ENCODE measurements at places on chromosomes 7 and 10. TPM values are rescaled to one million over a fixed set of nuclear protein-coding genes. Genes with fewer than 3 reads are reported as not detected.

- no peak for DNase-seq
These were observed 9.6 kb downstream of the DGKB start for GRCh38 chr7:14892961-14893360.

DNA sequence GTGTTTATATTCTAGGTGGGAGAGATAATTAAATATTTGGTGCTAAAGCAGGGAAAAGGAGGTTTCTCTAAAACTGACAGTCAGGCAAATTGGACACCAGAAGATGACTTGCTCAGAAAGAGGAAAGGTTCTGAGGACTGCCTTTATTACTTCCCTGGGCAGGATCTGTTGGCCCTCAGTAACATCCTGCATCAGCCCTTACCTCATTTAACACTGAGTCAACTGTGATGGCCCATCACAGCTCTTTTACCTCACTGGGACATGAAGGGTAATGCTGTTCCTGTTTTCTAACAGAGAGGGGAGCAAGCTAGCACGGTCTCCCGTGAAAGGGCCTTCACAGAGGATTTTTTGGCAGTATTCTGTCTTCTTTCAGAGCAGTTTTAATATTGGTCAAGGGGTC is 12.0 kb downstream of the PPP1R17 start:
- DNase-seq = no peak

PDLIM1 gene
- 2.4 TPM for total RNA-seq

DNA sequence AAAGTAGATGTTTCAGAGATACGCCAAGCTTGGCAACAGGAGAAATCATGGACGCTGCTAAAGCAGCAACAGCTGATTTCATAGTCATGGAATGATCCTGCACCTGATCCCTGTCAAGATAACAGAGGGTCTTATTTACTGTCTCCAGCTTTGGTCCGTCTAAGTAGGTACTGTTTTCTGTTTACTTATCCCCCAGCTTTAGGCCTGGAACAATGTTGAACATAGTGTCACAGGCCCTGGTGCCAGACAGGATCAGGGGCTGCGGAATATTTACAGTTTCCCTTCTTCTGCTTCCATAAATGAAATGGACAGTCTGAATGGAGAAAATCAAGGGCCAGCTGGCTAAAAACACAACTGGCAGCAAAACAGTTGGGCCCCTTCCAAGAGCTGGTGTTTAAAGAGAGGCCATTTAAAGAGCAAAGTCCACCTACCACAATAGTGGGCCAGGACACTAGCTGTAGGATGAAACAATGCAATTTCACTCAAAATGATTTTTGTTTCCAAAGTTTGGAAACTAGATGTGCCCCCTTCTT is 2.9 kb downstream of the GPR37 start:
- DNase-seq = peak; percentile 41

CALD1 gene
- 27.3 TPM for total RNA-seq

- no peak for DNase-seq
These were observed 340.9 kb downstream of the GFRA1 start for GRCh38 chr10:115932099-115932498.

DNA sequence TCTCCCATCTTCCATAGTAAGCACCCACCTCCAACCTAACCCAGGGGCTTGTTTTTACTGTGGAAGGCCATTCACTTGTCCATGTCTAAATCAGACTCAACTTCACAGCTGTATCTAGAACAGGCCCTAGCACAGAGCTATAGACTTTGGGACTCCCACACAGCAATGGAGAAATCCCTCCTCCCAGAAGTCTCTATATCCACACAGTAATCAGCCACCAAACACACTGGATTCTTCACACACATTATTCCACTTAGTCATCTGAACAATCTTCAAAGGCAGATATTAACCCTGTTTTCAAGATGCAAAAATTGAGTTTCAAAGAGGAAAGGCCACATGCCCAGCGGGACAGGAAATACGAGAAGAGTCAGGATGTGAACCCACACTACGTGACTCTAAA is 81.8 kb downstream of the MALSU1 start:
- no peak for DNase-seq

SORBS1 gene
- 90.5 TPM for total RNA-seq

GRCh38 chr10:123502983-123503382 is 163.2 kb upstream of the GPR26 start:
- DNase-seq = no peak

GRCh38 chr10:24170199-24170598 is 38.7 kb upstream of the KIAA1217 start:
- no peak for DNase-seq

- DNase-seq = no peak
These were observed 414.7 kb upstream of the SEMA3C start for GRCh38 chr7:81333536-81333935.

DNA sequence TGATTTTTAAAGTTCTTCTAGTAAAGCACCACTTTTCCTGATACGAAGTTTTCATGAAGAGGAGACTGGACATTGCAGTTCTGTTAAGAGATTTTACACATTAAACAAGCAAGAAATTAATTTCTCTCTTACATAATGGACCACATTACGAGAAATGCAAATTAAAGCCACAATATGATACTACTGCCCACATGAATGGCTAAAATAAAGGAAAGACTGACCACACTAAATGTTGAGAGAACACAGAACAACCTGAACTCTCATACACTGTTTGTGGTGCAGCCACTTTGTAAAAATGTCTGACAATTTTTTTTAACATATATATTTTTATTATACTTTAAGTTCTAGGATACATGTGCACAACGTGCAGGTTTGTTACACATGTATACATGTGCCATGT is 44.0 kb upstream of the HERPUD2 start:
- DNase-seq = no peak

- DNase-seq = no peak
These were observed 23.9 kb upstream of the ZMIZ1 start for GRCh38 chr10:79044846-79045245.

- DNase-seq = no peak
These were observed 62.1 kb downstream of the PTEN start for GRCh38 chr10:87925570-87925969.

DNA sequence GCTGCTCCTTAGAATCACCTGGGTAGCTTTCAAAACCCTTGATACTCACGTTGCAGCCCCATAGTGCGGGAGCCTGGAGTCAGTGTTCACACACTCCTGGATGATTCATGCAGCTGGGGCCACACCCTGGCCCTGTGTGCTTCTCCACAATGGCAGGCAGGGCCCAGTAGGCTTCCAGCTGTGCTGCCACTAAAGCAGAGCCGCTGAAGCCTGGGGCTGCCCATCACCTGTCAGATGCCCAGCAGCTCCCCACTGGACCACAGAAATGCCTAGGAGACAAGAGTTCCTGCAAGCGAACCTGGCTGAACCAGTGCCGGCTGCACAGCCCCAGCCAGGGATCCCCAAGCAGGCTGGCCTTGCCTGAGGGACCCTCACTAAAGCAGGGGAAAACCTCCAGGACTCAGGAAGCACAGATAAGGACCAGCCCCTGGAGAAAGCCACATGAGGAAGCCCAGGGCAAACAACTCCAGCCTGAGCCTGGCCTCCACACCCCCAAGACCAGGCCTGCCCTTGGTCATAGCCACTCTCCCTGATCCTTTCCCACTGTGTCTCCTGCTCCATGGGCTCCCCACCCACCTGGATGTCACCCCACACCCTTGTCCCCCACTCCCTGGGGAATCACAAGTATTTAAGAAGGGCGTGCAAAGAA is 111.9 kb downstream of the GRID1 start:
- no peak for DNase-seq

- DNase-seq = no peak
These were observed 134.3 kb downstream of the HTR7 start for GRCh38 chr10:90723416-90724068.

- peak; percentile 11 for DNase-seq
These were observed 182.2 kb upstream of the SVIL start for GRCh38 chr10:29816801-29817558.

- DNase-seq = no peak
These were observed 285.3 kb downstream of the NRG3 start for GRCh38 chr10:82160307-82160706.

DNA sequence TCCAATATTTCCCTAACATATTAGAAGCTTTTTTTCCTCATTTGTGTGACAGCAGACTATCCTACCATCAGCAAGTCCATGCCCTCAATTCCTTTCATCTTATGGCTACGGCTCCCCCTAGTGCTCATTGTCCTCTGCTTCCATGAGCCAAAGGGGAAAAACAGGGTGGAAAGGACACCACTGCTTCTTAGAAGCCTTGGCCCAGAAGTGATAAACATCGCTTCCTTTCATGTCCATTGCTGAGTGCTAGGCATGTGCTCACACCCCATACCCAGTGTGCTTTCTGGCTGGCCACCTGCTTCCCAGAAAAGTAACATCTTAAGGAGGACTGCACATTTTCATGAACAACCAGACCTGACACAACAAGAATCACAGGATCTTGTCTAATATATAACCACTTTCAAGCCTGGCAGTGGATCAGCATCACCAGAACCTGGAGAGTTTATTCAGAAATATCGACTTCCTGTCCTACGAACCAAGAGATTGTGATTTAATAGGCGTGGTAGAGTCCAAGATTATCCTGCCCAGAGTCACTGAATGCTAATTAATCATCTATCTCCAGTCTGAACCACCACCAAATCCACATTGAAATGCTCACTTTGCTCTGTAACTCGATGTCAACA is 650.5 kb upstream of the SORCS1 start:
- DNase-seq = no peak

DNA sequence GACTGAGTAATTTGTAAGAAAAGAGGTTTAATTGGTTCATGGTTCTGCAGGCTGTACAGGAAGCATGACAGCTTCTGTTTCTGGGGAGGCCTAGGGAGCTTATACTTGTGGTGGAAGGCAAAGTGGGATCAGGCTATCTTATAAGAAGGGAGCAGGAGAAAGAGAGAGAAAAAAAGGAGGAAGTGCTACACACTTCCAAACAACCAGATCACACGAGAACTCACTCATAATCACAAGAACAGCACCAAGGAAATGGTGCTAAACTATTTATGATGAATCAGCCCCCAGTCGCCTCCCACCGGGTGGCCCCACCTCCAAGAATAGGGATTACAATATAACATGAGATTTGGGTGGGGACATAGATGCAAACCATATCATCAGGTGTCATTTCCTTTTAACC is 89.1 kb upstream of the KCNMA1 start:
- DNase-seq = no peak

TEX47 gene
- total RNA-seq = not detected

- no peak for DNase-seq
These were observed 63.2 kb downstream of the CFAP58 start for GRCh38 chr10:104416851-104417250.

- DNase-seq = no peak
These were observed 477.4 kb downstream of the TCERG1L start for GRCh38 chr10:130834170-130834569.

- DNase-seq = no peak
These were observed 44.7 kb downstream of the COL13A1 start for GRCh38 chr10:69846293-69846921.
